SJSA1 (cell line): ENCODE measurements at places on chromosomes 1 and 21. TPM values are rescaled to one million over a fixed set of nuclear protein-coding genes. Genes with fewer than 3 reads are reported as not detected.

Gene OR2T35
- not detected in 2 replicates for total RNA-seq

Gene KRTAP7-1
- total RNA-seq = not detected in 2 replicates

Gene BRDT
- total RNA-seq = not detected in 2 replicates

Gene KCNE2
- total RNA-seq = not detected in 2 replicates

Gene CFAP141
- total RNA-seq = not detected in 2 replicates

Gene UTP11
- 84.6 and 124 TPM in 2 replicates for total RNA-seq

- DNase-seq = no peak
These were observed 41.7 kb downstream of the COQ8A start for GRCh38 chr1:226981838-226982237.

DNA sequence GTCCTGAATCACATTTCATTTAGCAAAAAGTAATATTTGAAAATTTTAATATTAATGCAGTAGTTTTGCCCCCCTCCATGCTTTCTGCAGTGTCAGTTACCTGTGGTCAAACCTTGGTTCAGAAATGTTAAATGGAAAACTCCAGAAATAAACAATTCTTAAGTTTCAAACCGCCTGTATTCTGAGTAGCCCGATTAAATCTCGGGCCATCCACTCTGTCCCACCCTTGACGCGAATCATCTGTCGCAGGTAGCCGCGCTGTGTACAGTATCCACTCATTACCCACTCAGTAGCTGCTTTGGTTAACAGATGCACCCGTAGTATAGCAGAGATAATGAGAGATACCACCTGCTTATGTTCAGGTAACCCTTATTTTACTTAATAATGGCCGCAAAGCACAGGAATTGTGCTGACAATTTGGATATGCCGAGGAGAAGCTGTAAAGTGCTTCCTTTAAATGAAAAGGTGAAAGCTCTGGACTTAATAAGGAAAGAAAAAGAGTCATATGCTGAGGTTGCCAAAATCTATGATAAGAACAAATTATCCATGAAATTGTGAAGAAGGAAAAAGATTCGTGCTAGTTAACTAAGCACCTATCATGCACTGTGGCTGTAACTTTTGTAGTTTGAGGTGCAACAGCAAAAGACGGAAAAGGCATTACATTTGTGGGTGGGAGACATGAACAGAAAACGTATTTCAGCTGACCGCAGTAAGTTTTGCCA lies 889 bp upstream of the SCYL3 start:
- DNase-seq = no peak

- DNase-seq = no peak
These were observed 1237.8 kb upstream of the ADGRL4 start for GRCh38 chr1:80244372-80244771.

DNA sequence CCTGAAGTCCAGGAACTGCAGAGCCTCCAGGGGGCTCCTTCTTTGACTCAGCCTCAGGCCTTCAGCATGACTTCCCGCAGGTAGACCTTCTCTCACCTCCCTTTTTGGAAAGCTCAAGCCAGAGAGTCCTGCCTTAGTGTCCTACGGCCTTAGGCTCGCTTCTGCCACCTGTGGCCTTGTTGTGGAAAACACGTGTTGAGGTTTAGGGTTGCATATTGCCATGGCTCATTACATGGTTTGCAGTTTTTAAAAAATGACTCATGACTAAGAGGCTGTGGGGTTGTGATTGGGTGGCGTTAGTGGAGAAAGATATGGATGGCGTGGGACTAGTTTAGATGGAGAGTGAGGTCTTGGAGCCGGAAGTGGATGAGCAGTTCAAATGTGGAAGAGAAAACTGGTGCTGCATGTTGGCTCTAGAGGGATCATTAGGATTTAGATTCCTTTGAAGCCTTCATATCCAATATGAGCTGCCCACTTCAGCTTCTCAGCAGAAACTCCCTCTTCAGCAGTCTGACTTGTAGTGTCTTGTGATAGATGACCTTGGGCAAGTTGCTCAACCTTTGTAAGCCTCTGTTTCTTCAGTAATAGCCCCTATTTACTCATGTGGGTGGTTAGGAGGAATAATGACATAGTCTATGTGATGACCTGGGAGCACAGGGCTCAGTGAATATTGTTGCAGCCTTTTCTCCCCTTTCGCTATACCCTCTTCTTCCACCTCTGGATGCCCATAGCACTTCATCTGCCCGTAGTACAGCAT lies 6.5 kb upstream of the FGGY start:
- peak; percentile 16 for DNase-seq

- peak; percentile 87 for DNase-seq
These were observed 141.0 kb downstream of the TNFSF18 start for GRCh38 chr1:172909606-172910326.

- no peak for DNase-seq
These were observed 1.8 kb downstream of the TTLL10 start for GRCh38 chr1:1175221-1176062.

GRCh38 chr1:113055570-113055969 lies 17.4 kb upstream of the LRIG2 start:
- no peak for DNase-seq

GRCh38 chr1:6805004-6805416 lies 19.8 kb downstream of the CAMTA1 start:
- peak; percentile 32 for DNase-seq

DNA sequence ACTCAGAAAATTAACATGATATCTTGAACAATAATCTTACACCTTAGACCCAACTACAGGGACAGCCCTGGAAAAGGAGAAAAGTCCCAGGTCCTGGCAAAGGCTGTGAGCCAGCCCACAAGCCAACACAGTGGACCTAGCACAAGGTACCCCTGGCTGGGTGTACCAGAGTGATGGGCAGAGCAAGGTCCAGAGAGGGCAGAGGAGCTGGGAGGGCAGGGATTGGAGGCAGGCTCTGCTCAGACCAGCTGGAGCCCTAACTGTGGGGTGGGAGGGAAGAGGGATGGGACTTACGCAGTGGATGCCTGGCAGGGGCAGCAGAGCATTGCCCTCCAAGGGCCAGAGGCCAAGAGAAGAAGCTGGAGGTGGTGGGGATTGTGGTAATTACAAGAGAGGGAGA lies 101.6 kb downstream of the KCND3 start:
- DNase-seq = no peak

GRCh38 chr1:230883967-230884366 lies 15.6 kb upstream of the C1orf198 start:
- DNase-seq = no peak

DNA sequence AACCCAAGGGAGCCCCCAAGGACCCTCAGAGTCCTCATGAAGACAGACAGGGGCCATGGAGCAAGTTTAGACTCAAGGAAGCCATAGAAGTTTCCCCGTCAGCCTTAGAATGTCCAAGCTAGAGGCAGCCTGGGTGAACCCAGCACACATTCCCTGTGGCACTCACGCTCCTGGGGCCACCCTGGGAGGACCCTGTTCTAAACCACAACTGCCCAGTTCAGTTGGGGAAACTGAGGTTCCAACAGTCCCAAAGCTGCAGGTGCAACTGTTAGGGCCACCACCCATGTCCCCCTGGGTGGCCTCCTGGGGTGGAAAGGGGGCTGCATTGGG lies 9.3 kb downstream of the WNT3A start:
- peak; percentile 23 for DNase-seq

DNA sequence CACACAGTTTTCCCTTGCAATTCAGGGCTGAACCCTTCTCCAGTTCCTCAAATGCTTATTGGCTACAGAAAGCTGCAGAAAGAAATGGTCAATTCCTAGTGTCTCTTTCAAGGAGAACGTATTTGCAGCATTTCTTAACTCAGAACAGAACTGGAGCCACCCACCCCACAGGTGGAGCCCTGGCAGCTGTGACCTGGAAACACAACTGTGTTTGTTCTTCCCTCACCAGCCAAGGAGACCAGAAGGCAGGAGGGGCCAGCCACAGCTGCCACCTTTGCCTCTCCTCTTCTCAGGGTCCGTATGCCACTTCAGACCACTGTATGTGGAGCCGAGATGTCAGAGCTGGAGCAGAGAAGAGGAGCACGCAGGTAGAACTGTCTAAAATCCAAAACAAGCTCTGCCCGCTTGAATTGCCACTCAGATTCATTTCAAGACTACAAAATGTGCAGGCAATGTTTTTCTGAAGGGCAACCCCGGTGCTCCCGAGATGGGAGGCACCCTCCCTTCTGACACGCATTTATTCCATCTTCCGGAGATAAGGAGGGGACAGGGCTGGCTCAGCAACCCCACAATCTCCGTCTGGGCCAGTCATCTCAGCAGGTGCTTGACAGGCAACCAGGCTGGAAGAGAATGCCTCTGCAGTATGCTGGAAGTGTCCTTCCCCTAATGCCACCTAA lies 16.7 kb downstream of the CD247 start:
- DNase-seq = no peak

DNA sequence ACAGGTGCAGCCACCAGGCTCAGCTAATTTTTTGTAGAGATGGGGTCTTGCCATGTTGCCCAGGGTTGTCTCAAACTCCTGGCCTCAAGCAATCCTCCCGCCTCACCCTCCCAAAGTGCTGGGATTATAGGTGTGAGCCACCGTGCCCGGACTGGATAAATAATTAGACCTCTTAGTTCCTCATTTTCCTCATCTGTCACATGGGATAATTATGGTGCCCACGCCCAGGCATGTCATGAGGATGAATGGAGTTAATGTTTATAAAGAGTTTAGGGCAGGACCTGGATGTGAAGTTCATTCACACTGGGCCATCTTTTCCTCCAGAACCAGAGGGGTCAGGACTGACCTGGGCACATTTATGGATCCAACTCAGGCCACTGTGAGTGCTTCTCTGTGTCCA lies 23.7 kb downstream of the PADI3 start:
- no peak for DNase-seq

DNA sequence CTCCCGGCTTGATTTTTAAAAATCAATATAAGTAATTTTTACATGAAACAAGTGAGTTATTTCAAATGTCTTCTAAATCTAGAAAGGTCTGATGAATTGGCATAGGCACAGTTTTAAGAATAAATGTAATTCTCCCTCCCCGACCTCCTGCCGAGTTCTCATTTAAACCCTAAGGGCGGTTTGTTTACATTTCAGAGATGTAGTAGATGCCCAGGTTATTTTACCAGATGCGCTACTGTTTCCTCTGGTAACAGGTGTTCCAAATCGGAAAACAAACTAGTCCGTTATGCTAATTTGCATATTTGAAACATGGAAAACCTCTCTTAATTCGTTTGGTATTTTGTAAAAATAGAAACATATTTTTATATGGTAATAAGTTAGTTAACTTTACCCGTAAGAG lies 53.8 kb upstream of the CFAP126 start:
- no peak for DNase-seq

GRCh38 chr21:25934771-25935224 lies 200.0 kb downstream of the GABPA start:
- peak; percentile 67 for DNase-seq

DNA sequence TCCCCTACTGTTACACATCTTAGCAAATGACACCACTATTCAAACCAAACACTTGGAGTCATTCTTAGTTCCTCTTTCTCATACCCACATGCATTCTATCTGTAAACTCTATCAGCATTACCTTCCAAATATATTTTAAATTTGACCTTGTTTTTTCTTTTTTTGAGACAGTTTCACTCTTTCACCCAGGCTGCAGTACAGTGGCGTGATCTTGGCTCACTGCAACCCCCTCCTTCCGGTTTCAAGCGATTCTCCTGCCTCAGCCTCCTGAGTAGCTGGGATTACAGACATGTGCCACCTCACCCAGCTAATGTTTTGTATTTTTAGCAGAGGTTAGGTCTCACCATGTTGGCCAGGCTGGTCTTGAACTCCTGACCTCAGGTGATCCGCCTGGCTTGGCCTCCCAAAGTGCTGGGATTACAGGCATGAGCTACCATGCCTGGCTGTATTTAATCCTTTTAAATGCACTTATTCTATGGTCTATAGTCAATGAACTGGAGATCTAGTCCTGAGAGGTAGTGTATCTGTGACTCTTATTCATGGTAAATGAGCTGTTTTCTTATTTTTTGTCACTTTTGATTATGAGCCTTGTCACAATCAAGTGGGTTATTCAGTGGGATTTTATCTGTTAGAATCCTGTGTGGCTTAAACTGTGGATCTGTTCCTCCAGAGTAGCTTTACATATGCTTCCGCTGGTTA lies 73.1 kb downstream of the GATAD2B start:
- no peak for DNase-seq

- DNase-seq = no peak
These were observed 190.4 kb downstream of the NCAM2 start for GRCh38 chr21:21188513-21189195.

- no peak for DNase-seq
These were observed 25.7 kb upstream of the ATP2B4 start for GRCh38 chr1:203600782-203601513.

GRCh38 chr1:51840743-51841461 lies 37.6 kb downstream of the NRDC start:
- no peak for DNase-seq

DNA sequence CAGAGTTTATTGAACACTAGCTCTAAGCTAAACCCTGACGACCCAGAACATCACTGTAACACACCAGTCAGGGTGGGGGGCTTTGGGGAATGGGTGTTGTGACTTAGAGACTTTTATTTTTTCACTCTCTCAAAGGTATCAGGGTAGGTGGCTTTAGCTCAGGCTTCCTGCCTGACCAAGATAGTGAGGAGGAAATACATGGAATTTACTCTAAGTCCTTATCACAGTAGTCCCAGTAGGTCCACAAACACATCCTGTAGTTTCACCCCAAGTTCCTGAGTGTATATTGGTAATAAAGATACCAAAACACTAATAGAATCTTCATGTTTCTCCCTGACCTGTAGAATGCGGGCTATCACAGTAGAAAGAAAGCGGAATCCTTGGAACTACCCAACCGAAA lies 15.1 kb downstream of the GJA5 start:
- no peak for DNase-seq

DNA sequence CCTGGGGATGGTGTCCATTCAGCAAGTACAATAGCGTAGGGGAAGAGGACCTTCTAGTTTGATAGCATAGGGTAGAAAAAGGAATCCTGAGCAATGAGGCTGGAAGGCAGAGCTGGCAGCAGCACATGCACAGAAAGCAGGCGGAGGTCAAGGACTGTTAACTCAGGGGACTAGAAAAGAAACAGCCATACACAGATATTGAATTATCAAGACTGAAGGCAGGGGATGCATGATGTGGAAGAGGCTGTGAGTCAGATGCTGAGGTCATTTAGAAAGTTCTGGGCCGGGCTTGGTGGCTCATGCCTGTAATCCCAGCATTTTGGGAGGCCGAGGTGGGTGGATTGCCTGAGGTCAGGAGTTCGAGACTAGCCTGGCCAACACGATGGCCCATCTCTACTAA lies 65.6 kb downstream of the OPTC start:
- peak; percentile 66 for DNase-seq

DNA sequence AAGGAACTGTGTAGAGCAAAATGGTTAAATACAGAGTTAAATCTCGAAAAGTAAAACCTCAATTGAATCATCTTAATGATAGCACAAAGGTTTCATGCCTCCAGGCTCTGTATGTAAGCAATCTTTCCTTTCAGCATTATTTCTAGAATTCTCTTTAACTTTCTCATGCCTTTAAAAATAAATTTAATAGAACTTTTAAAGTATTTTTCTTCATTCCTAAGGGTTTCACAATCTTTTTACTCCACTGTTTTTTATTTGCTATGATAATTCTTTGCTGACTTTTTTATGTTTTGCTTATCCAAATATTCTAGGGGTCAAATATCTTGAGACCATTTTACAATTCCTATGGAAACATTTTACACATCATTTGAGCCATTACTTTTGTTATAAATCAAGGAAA lies 288.0 kb downstream of the BACH1 start:
- no peak for DNase-seq

- DNase-seq = no peak
These were observed 18.8 kb downstream of the LRRC52 start for GRCh38 chr1:165562571-165562970.
